ENCODE measurements at places on chromosomes 5 and 9. TPM values are rescaled to one million over a fixed set of nuclear protein-coding genes. Genes with fewer than 3 reads are reported as not detected.
A peak's percentile ranks its signal among the peaks of the same experiment; 100 is the strongest.

The EGFL7 gene
- total RNA-seq: 945 TPM

DNA sequence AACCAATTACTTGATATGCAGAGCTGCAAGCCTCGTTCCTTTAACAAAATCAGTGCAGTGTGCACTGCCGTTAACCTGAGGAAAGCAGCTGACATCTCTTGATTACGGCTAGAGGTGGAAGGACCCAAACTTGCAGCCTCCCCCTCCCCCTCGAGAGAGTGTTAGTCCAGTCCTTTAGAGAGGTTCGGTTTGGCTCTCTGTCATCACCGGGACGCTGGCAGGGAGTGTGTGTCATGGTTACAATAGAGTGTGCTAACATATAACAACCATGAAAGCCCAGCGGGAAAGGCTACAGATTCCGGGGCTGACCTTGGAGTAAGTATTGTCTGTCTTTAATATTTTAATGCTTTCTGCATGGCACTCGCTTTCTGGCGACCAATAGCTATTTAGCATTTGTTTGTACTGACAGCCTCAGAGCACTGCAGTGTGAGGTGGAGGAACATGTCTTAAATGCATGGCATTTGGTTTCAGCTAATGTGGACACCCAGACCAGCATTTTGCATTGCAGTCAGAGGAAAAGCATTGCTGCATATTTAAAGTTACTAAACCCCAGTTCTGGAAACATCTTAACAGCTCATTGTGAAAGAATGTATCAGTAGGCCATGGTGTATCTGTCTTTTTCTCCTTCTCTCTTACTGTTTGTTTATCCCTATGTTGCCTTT is 237.5 kb downstream of the CD180 start:
- DNase-seq: no peak
- H3K36me3 ChIP-seq: peaks cover 8% of the 10 kb centered on the region
- H3K4me3 ChIP-seq: no peak overlapping the region
- peaks cover 28% of the 10 kb centered on the region for H3K4me1 ChIP-seq
- H3K27me3 ChIP-seq: peaks cover 2% of the 10 kb centered on the region
- no peak overlapping the region for H3K27ac ChIP-seq

DNA sequence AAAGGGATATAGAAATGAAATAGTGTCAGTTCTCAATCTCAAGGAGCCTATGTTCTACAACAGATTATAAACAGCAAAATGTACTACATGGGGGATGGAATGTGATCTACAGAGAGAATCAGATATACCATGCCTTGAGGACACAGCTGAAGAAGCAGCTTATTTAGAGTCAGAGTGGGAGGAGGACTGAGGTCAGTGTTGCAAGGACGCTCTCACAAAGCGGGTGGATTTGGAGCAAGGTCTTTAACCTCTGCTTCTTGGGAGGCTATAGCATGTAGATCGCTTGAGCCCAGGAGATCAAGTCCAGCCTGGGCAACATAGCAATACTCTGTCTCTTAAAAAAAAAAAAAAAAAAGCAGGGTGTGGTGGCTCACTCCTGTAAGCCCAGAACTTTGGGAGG is 32.8 kb upstream of the PLIN2 start:
- H3K4me3 ChIP-seq: no peak overlapping the region
- peaks cover 10% of the 10 kb centered on the region for H3K4me1 ChIP-seq
- no peaks in the 10 kb centered on the region for H3K36me3 ChIP-seq
- no peak overlapping the region for H3K27ac ChIP-seq
- no peak for DNase-seq
- peaks cover 4% of the 10 kb centered on the region for H3K27me3 ChIP-seq

DNA sequence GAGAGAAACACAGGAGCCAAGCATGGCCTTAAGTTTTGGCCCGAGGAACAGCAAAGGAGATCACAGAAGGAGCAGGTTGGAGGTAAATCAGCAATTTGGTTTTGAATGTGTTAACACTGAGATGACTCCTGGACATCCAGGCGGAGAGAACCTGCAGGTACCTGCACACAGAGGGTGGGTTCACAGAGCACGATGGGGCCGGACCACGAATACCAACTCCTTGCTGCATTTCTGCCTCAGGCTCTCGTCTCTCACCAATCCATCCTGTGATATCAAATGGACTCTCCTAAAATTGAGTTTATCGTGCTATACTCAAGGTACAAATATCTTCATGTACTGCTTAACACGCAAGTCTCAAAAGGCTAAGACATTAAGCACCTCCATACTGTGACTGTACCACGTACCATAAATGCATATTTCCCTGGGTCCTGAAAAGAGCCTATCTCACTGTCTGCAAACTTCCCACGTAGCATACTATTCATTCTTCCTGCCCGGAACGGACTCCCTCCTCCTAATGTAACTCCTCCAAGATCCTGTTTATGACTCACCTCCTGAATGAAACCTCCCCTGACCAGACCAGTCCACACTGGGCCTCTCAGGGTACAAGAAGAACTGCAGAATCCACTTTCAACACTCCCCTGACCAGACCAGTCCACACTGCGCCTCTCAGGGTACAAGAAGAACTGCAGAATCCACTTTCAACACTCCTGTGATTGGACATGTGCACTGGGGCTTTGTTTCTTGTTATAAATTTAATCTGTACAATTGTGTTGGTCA is 380.8 kb upstream of the RFX3 start:
- DNase-seq: no peak
- H3K4me3 ChIP-seq: no peak overlapping the region
- H3K27ac ChIP-seq: no peak overlapping the region
- H3K36me3 ChIP-seq: no peaks in the 10 kb centered on the region

The SPRY4 gene
- 74.2 TPM for total RNA-seq

The NIM1K gene
- total RNA-seq: 0.15 TPM

GRCh38 chr5:128949847-128950546 is 15.3 kb upstream of the SLC27A6 start:
- no peak for DNase-seq
- no peaks in the 10 kb centered on the region for H3K4me1 ChIP-seq
- H3K27ac ChIP-seq: no peak overlapping the region
- no peaks in the 10 kb centered on the region for H3K36me3 ChIP-seq
- H3K27me3 ChIP-seq: no peaks in the 10 kb centered on the region
- no peak overlapping the region for H3K4me3 ChIP-seq

The SPATA31A7 gene
- total RNA-seq: not detected

- H3K4me3 ChIP-seq: peak overlapping the region; percentile 28
- H3K27ac ChIP-seq: peak overlapping the region; percentile 93
- H3K4me1 ChIP-seq: peaks cover 64% of the 10 kb centered on the region
- no peaks in the 10 kb centered on the region for H3K27me3 ChIP-seq
Observed at GRCh38 chr5:76789991-76790581, 28.7 kb upstream of the F2RL1 start.

The SMIM33 gene
- total RNA-seq: not detected

DNA sequence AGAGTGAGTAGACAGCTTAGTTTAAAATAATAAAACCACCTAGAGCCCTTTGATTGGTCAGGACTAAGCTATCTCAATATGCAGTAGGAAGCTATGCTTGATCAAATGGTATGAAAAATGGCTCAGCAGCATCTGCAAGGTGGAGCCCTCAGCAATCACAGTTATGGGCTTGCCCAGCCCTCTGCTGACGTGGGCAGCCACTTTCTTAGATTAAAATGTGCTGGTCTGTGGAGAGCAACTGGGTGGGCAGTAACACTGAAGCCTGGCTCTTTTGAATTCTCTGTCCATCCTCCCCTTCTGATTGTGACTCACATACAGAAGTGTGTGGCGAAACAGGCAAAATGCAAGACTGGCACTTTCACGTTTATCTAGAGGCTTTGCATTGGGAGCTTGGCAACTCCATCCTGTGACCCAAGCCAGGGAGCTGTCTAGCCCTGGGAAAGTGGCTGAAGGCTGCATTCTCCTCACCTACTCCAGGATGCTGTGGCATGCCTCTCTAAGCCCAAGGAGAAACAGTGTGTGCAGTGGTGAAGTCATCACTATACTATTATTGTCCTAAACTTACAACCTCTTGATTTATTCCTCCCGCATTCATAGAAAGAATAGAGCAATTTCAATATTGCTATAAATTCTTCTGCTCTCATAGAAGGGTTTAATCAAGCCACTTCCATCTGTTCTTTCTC is 61.1 kb downstream of the MED10 start:
- no peaks in the 10 kb centered on the region for H3K4me1 ChIP-seq
- H3K4me3 ChIP-seq: no peak overlapping the region
- DNase-seq: no peak
- no peak overlapping the region for H3K27ac ChIP-seq

GRCh38 chr9:114452219-114453165 is 52.8 kb downstream of the WHRN start:
- H3K4me3 ChIP-seq: no peak overlapping the region
- H3K36me3 ChIP-seq: no peaks in the 10 kb centered on the region
- no peaks in the 10 kb centered on the region for H3K27me3 ChIP-seq
- no peak for DNase-seq

- H3K27ac ChIP-seq: no peak overlapping the region
- H3K4me3 ChIP-seq: no peak overlapping the region
- H3K27me3 ChIP-seq: peaks cover 1% of the 10 kb centered on the region
- H3K4me1 ChIP-seq: peaks cover 8% of the 10 kb centered on the region
- no peaks in the 10 kb centered on the region for H3K36me3 ChIP-seq
- DNase-seq: no peak
Observed at GRCh38 chr5:169339869-169340268, 38.9 kb upstream of the SLIT3 start.

DNA sequence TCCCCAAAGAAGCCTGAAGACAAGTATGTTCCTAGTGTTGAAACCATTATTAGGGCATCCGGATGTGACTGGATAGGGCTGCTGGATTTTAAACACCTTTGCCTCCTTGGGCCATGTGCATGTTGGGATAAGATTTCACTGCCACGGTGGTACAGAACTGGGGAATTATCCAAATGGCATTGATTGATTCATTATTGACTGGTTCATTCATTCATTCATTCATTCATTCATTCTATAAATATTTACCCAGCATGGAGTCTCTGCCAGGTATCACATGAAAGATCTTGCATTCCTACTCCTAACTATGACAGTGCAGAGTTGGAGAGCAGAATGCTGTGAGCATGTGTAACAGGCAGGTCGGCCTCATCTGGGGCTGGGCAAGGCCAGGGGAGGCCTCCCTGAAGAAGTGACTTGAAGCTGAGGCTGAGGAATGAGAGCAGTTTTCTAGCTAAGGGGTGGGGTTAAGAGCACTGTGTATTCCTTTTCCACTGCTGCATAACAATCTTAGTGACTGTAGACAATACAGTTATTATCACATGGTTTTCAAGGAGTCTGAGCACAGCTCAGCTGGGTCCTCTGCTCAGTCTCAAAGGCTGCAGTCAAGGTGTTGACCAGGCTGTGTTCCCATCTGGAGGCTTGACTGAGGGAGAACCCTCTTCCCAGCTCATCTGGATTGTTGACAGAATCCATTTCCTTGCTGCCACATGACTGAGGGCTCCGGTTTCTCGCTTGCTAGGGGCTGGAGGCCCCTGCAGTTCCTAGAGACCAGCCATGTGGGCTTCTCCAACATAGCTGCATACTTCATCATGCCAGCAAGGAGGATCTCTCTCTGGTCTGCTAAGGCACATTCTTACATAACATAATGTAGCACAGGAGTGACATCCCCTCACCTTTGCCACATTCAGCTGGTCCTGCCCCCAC is 35.7 kb downstream of the AK8 start:
- DNase-seq: no peak
- H3K4me3 ChIP-seq: no peak overlapping the region
- peaks cover 5% of the 10 kb centered on the region for H3K27me3 ChIP-seq

DNA sequence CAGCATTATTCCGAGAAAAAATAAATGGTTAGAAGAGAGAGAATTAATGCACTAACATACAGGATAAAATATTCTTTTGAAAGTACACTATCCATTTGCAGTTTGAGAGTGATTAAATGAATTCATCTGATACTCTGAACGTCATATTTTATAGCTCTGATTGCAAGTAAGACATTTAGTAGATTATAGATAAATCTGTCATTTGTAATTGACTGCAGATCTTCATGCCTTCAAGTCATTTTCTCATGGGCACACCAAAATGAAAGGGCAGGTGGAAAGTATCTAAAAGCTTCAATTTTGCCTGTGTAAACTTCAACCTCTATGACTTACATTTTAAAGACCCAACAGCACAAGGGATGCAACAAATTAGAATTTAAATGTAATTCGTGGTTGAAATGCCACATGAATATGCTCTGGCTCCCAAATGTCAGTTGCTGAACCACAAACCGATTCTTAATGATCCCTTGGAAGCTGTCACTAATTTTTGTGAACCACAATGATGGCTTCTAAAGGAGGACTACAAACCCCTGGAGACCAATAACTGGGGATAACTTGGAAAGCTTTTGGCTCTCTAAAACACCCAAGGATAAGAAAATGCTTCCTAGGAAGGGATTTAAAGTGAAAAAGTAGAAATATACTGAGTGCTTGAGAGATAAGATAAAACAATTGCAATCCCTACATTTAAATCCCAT is 3.9 kb downstream of the TYRP1 start:
- DNase-seq: no peak
- H3K27me3 ChIP-seq: peaks cover 1% of the 10 kb centered on the region
- H3K36me3 ChIP-seq: no peaks in the 10 kb centered on the region
- H3K4me3 ChIP-seq: no peak overlapping the region
- H3K4me1 ChIP-seq: no peaks in the 10 kb centered on the region

GRCh38 chr9:123866497-123866896 is 63.4 kb downstream of the DENND1A start:
- H3K4me1 ChIP-seq: peaks cover 15% of the 10 kb centered on the region
- no peak overlapping the region for H3K27ac ChIP-seq
- DNase-seq: no peak
- H3K4me3 ChIP-seq: no peak overlapping the region

GRCh38 chr9:121050128-121050988 is at the start of gene C5:
TSS of gene C5 (minus strand) at chr9:121050275. CDS start at chr9:121050246, 29 bp downstream.
- no peak within 1 kb of the TSS for H3K4me3 ChIP-seq
- DNase-seq: no peak
- H3K27me3 ChIP-seq: no peaks in the 10 kb centered on the region
- peaks cover 5% of the 10 kb centered on the region for H3K4me1 ChIP-seq

DNA sequence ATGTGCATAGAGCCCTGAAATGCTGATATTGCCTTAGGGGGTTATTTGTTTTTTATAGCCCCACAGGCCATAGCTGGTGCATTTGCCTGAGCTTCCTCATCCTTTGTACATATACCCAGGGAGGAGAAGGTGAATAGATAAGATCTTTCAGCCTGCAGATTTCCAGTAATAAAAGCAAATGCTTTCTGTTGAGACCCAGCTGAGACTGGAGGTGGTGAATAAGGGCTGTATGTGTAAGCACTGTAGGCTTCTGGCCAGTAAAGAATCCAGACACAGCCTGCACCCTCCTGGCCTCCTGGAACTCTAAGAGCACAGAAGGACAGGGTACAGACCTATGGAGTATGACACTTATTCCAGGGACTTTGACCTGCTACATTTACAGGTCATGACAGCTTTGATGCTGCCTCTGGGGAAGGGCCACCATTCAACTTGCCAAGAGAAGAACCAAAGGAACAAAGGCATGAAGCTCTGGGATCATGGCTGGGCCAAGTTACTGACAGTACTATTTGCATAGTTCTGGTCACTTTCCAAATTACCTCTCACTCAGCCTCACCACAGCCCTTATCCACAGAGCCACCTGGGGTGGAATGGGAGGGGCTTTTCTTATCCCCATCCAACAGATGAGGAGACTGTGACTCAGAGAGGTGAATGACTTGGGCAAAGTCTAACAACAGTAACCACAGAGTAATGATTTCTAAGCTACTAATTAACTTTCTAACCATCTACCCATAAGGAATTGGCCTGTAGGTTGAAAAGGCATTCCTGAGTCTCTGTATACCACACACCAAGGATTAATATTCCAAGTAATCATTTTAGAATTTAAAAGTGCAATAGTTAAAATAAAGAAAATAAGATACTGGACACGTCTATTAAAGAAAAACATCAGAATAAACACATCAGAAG is 604.5 kb upstream of the KLF4 start:
- no peaks in the 10 kb centered on the region for H3K27me3 ChIP-seq
- no peak overlapping the region for H3K27ac ChIP-seq
- H3K36me3 ChIP-seq: no peaks in the 10 kb centered on the region
- no peaks in the 10 kb centered on the region for H3K4me1 ChIP-seq
- H3K4me3 ChIP-seq: no peak overlapping the region

- no peak overlapping the region for H3K4me3 ChIP-seq
- H3K27ac ChIP-seq: no peak overlapping the region
- peaks cover 12% of the 10 kb centered on the region for H3K36me3 ChIP-seq
Observed at GRCh38 chr5:123089914-123090660, 1.0 kb downstream of the PRDM6 start.
